ENCODE measurements at places on chromosomes 6 and 20.
A peak's percentile ranks its signal among the peaks of the same experiment; 100 is the strongest.

DNA sequence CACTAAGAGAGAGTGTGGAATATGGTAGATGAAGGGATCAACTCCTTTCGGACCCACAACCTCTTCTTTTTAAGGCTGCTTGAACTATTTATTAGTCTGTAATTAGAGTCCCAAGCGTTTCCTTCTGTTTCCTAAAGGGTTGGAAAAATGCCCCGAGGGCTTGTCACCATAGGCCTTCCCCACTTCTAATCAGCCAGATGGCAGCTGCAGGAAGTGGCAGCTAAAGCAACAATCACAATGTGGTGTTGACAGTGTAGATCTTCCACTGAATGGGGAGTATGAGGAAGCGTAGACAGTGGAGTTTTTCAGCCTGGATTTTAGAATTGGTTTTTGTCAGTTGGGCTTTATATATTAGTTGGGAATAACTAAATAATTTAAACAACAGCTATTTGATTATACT is 40.6 kb downstream of the SLC35D3 start:
- DNase-seq, result no peak

GRCh38 chr6:6633898-6634734 is 45.6 kb downstream of the LY86 start:
- DNase-seq, result no peak

- DNase-seq, result no peak
Measured at GRCh38 chr6:95017922-95018321, 559.4 kb upstream of the MANEA start.

DNA sequence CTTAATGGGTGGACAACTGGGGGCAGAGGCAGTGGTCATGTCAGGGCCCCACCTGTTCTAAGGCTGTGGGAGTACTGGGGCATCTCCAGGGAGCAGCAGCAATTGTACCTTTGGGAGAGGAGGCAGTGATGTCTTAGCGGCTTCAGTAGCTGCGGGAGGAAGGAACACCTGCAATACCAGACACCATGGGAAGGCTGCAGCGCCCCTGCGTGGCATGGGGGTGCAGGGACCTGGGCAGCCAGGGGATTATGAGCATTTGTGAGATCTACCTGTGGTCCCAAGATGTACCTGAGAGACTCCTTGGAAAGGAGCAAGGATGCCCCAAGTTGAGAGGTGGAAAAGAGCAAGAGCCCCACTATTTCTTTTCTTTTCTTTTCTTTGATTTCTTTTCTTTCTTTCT is 112.1 kb upstream of the GPR6 start:
- DNase-seq, result no peak

DNA sequence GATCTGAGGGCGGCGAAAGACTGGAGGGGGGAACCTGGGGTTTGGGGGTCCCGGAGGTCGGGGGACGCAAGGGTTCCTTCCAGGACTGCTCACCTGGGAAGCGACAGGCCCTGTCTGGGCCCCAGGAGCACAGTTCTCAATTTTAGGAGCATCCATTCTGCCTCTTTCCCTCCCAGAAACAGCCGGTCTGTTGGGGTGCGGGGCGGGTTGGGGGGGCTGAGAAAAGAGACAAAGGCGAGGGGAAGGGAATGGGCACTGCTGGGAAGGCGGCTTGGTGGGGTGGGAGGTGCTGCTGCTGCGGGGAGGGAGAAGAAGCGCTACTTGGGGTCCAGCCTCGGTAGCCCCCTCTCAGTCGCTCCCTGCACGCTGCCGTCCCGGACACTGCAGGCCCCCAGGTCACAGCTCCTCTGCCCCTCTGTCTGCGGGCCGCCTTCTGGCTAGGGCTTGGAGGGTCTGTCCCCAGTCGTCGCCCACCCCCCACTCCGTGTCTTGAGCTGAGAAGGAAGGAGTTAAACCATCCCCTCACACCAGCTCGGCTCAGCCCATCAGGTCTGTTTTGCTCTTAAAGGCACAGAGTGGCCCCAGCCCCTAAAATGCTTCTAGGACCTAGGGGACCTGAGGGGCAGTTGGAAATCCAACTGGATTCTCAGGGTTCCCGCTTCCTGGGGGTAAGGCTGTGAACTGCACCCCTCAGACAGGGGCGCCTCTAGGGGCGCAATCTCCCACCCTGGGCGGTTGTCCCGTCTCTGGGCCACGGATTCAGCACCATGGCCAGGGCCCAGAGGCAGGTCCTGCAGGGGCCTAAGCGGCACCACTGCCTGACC is 690 bp downstream of the GDAP1L1 start:
- peak; percentile 89 for DNase-seq

GRCh38 chr6:111817451-111818120 is 55.7 kb downstream of the FYN start:
- DNase-seq, result no peak

GRCh38 chr20:47181056-47181862 is 175.2 kb downstream of the ZMYND8 start:
- no peak for DNase-seq

- DNase-seq, result peak; percentile 38
Measured at GRCh38 chr6:170129691-170130171, 161.1 kb downstream of the DLL1 start.

DNA sequence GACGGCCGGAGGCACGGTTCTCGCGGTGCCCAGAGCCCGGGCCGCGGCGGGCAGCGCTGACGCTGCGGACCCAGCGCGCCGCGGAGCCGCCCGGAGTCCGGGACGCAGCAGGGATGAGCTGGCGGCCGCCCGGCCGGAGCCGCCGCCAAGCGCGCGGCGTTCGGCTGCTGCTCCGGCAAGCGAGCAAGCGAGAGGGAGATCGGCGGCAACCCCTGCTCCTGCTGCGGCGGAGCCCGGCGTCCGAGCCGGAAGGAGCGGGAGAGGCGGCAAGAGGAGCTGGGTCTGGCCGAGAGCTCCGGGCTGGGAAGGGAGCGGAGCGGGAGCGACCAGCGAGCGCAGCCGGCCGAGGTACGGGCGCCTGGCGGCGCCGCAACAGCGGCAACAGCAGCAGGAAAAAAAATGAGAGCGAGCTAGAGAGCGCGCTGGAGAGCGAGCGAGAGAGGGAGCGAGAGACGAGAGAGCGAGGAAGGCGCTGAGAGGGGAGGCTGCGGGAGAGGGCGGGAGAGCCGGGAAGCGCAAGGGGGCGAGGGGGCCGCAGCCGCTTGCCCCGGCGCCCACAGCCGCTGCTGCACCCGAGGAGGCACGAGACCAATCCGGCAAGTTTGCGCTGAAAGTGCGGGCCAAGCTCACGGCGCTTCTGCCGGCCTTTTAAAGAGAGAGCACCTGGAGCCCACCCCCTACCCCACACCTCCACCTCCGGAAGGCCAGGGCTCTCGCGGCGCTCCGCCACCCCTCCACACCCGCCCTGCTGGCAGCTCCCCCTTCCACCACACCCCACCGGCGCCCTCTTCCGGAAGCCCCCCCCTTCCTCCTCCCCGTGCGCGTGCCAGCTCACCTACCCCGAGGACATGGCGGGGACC is 496 bp downstream of the GRM4 start:
- peak; percentile 69 for DNase-seq

- DNase-seq, result no peak
Measured at GRCh38 chr20:14896569-14896968, 559.2 kb upstream of the FLRT3 start.

- DNase-seq, result peak; percentile 15
Measured at GRCh38 chr20:2729251-2729713, 36.7 kb downstream of the EBF4 start.

DNA sequence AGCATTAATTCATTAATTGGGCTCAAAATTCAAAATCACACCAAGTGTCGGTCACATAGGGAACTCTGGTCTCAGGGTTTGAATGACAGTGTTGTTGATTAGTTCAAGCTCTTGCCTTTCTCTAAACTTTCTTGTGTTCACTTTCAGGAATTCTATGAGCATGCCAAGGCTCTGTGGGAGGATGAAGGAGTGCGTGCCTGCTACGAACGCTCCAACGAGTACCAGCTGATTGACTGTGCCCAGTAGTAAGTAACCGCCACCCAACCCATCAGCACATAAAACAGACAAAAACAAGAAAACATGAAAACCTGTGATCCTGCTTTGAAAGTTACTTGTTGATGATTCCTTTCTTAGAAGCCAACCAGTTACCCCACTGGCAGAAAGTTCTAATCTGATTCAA is 52.7 kb downstream of the GNAS start:
- no peak for DNase-seq

GRCh38 chr6:2958331-2958711 is 13.0 kb downstream of the SERPINB6 start:
- no peak for DNase-seq

DNA sequence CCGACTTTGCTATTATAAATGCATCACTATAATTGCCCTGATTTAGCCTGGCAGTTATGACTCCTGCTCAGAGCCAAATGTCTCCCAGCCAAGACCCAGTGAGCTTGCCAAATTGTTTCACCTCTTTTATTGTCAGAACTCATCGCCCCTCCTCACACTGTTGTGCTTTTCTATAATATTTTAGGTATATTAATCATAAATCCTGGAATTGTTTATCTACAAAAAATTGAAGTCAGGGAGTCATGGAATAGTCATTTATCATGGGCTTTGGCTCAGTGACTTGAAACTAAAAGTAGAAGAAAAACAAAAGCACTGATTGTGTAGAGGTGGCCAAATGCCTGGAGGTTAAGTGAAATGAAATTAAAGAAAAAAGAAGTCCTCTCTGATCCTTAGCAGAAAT is 85.6 kb downstream of the PFDN4 start:
- DNase-seq, result no peak

- no peak for DNase-seq
Measured at GRCh38 chr6:73823046-73823735, 127.2 kb downstream of the CD109 start.

- no peak for DNase-seq
Measured at GRCh38 chr6:165117121-165117520, 192.3 kb downstream of the C6orf118 start.

GRCh38 chr6:27312146-27312949 is at the start of gene POM121L2:
Gene POM121L2 (minus strand): TSS chr6:27312273. CDS start chr6:27312170, 103 bp downstream.
- peak; percentile 83 for DNase-seq

GRCh38 chr20:33724439-33725094 is 4.5 kb upstream of the PXMP4 start:
- no peak for DNase-seq

DNA sequence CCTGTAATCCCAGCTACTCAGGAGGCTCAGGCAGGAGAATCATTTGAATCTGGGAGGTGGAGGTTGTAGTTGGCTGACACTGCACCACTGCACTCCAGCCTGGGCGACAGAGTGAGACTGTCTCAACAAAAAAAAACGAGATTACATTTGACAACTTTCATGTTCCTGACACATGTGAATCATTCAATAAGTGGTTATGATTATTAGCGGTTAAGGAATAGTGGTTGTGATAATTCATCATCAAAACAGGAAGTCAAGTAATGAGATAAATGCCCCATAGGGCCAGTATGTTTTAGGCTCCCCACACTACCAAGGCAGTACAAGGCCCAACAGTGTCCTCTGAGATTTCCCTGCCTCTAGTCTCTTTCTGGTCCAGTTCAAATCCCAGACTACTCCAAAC is 2.5 kb downstream of the HDDC2 start:
- no peak for DNase-seq

GRCh38 chr6:9467741-9468140 is 947.1 kb downstream of the TFAP2A start:
- DNase-seq, result no peak

DNA sequence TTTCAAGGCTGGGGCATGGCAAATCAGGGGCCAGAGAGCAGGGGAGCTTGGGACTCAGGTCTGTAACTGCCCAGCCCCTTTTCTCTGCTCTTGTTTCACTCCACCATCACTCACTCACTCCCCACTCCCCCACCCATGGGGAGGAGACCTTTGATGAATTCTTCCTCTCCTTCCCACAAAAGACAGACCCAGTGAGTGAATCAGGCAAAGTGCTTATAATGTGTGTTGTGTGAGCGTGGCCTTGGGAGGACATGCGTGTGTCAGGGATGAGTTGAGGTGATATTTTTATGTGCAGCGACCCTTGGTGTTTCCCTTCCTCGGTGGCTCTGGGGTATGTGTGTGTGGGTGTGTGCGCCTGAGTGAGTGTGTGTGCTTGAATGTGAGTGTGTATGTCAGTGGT is 1.0 kb upstream of the CUL9 start:
- DNase-seq, result no peak

DNA sequence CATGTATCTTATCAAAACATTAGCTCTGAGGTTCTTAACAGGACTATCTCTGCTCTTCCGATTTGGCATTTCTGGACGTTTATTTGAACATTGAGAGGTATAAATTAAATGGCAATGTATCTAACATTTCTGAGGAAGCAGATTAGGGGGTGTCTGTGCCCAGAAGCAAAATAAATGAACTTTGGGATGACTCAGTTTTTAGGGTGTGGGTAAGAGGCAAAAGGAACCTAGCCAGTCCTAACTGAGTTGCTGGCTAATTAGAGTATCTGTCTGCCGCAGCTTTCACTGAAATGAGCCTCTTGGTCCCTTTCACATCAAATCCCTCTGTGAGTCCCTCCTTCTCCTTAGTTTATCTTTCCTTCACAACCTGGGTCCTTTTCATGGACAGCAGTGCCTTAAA is 1.1 kb downstream of the RNF144B start:
- no peak for DNase-seq

DNA sequence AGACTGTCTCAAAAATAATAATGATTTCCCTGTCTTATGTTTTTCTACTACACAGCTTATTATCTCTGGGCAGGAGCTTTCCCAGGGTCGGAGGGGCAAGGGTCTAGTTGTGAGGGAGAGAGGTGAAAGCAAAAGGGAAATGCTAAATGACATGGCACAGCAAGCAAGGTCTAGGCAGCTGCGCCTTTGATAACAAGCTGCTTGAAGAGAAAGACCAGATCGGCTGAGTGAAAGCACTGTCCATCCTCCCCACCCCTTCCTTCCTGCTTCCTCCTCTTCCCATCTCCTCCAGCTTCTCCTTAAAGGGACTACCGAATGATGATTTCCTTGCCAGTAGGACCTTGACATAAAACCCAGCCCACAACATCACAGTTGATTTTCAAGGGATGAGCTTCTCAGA is 158.1 kb upstream of the AKAP12 start:
- no peak for DNase-seq

DNA sequence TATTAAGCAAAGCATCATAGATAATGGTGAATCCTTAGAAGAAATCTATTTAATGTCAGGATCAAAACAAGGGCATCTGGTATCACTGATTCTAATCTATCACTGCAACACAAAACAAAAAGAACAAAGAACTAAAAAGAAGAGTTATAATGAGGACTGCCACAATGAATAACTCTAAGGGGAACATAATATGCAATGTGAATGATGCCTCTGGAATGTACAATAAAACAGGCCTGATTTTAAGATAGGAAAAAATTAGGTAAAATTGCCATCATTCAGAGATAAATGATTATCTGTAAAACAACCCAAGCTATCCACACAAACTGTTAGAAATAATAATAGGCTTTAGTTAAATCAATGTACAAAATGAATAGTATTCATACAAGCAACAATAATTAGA is 936.7 kb upstream of the CITED2 start:
- no peak for DNase-seq
